ENCODE measurements at places on chromosomes 6 and 20. TPM values are rescaled to one million over a fixed set of nuclear protein-coding genes. Genes with fewer than 3 reads are reported as not detected.

The GNMT gene
- 0.30 TPM for total RNA-seq

DNA sequence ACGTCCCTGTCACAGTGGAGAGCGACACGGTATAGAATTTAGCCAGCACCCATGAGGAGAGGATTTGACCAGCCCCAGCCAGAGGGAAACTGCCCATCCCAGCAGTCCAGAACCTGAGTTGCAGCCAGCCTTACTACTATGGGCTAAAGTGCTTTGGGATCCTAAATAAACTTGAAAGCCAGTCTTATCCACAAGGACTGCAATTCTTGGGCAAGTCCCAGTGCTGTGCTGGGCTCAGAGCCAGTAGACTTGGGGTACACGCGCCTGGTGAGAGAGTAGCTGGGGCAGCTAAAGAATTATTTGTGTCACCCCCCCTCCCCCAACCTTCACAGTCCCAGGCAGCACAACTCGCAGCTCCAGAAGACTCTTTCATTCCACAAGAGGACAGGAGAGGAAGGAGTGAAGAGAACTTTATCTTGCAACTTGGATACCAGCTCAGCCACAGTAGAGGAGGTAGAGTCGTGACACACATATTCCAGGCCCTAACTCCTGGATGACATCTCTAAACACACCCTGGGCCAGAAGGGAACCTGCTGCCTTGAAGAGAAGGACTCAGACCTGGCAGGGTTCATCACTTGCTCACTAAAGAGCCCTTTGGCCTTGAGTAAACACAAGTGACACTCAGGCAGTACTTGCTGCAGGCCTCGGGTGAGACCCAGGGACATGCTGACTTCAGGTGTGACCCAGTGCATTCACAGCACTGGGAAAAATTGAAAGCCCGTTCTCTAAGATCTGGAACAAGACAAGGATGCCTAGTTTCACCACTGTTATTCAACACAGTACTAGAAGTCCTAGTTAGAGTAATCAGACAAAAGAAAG is 100.3 kb downstream of the REV3L start:
- no peaks in the 10 kb centered on the region for H3K27me3 ChIP-seq
- H3K36me3 ChIP-seq, result peaks cover 81% of the 10 kb centered on the region
- no peak overlapping the region for H3K27ac ChIP-seq

DNA sequence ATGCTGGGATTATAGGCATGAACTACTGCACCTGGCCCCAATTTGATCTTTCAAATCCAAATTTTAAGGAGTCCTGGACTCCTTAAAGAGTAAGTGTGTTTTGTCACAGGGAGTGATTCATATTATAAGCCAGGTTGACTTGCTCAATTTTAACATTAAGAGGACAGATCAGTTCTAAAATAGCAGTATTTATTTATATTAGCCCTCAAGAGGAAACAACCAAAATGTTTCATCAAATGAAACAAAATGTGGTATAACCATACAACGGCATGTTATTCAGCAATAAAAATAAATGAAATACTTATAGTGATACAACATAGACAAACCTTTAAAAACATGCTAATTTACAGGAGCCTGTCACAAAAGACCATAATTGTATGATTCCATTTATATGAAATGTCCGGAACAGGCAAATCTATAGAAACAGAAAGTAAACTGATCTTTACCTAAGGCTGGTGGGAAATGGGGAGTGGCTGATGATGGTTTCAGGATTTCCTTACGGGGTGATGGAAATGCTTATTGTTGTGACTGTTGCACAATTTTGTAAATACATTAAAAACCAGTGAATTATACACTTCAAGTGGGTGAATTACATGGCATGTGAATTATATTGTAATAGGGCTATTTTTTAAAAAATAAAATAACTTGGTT is 637.4 kb downstream of the MMUT start:
- peak overlapping the region; percentile 100 for H3K27ac ChIP-seq
- H3K36me3 ChIP-seq, result no peaks in the 10 kb centered on the region
- no peaks in the 10 kb centered on the region for H3K27me3 ChIP-seq
- H3K4me3 ChIP-seq, result peak overlapping the region; percentile 69

DNA sequence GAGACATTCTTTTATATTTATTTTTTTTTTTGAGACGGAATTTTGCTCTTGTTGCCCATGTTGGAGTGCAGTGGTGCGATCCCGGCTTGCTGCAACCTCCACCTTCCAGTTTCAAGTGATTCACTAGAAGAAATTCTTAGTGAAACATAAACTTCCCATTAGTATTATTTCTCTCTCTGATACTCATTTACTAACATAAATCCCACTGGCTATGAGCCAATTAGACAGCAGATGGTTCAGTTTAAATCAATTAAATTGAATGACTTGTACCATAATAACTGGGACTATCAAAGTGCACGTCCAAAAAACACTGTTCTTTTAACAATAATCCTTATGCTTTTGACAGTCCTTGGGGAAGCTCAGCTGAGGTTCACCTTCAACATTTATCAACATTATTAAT is 111.2 kb upstream of the PTCHD4 start:
- H3K36me3 ChIP-seq, result no peaks in the 10 kb centered on the region
- H3K27me3 ChIP-seq, result no peaks in the 10 kb centered on the region
- no peaks in the 10 kb centered on the region for H3K4me1 ChIP-seq
- no peak overlapping the region for H3K4me3 ChIP-seq
- no peak overlapping the region for H3K27ac ChIP-seq

DNA sequence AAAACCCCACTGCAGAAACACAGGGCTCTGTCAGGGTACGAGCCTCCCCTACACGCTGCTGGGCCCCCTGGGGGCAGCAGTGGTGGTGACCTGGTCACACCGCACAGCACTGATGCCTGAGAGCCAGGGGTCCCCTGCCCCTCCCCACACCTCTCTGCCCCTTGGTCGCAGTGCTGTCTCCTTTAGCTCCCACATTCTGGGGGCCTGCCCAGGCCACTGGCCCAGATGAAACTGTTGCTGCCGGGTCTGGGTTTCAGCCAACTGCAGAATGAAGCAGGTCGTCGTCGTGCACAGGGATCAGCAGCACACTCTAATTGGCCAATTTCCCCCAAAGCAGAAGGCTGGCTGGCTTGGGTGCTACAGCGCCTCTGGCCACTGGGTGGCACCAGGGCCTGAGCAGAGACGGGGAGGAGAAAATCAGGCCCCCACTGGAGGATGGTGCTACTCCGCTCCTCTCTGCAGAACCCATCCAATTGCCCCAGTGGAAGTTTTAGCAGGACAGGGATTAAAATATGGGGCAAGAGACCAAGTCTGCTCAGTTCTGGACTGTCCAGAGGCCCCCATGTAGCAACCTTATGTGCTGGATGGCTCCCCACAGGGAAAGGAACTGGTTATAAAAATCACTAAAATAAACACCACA is 26.1 kb downstream of the DIDO1 start:
- no peak overlapping the region for H3K4me3 ChIP-seq
- H3K36me3 ChIP-seq, result peaks cover 70% of the 10 kb centered on the region
- DNase-seq, result peak; percentile 67
- H3K27ac ChIP-seq, result no peak overlapping the region
- no peaks in the 10 kb centered on the region for H3K27me3 ChIP-seq
- H3K4me1 ChIP-seq, result no peaks in the 10 kb centered on the region
